ENCODE measurements at places on chromosomes 7 and 10. TPM values are rescaled to one million over a fixed set of nuclear protein-coding genes. Genes with fewer than 3 reads are reported as not detected.

The PTCD1 gene
- 5.3 TPM for total RNA-seq

The CPVL gene
- total RNA-seq: 11.8 TPM

The UTF1 gene
- not detected for total RNA-seq

The AFAP1L2 gene
- 6.3 TPM for total RNA-seq

The GIMAP2 gene
- total RNA-seq: 8.3 TPM

The GPR85 gene
- total RNA-seq: 2.3 TPM

The GOT1 gene
- 443 TPM for total RNA-seq

The MCM7 gene
- total RNA-seq: 13.0 TPM

The MSMB gene
- total RNA-seq: not detected

The SPDYE2B gene
- total RNA-seq: not detected

The SFMBT2 gene
- total RNA-seq: 7.9 TPM

The SORBS1 gene
- 815 TPM for total RNA-seq

The BAMBI gene
- 61.1 TPM for total RNA-seq

The TAS2R41 gene
- total RNA-seq: not detected

The HDAC9 gene
- total RNA-seq: 28.0 TPM

The GRM8 gene
- total RNA-seq: not detected

The SEMA3A gene
- total RNA-seq: 6.1 TPM

The PNLIP gene
- not detected for total RNA-seq

The TRIL gene
- 0.83 TPM for total RNA-seq

The TEX36 gene
- not detected for total RNA-seq

The AKR1C2 gene
- total RNA-seq: 47.0 TPM
